ENCODE measurements at places on chromosomes 7 and 10.

- DNase-seq = no peak
These were observed 20.3 kb downstream of the SCART1 start for GRCh38 chr10:133474027-133474426.

DNA sequence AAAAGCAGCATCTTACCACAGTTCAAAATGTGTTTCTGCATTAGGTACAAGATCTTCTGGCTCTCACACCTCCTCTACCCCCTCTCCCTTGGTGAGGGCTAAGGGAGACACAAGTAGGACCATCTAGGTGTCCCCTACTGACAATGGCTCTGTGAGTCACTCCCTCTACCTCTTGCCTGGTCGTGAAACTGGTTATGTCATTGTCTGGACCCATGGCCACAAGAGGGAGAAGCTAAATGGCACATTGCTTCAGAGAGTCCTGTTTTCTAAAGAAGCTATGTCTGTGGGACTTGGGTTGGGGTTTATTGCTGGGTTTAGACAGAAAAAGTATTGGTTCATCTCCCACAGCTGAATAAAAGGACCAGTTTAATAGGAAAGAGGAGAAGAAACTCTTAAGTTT, 4.0 kb upstream of the PLXNA4 start:
- no peak for DNase-seq

- DNase-seq = no peak
These were observed 136.8 kb upstream of the MGMT start for GRCh38 chr10:129330211-129330610.

DNA sequence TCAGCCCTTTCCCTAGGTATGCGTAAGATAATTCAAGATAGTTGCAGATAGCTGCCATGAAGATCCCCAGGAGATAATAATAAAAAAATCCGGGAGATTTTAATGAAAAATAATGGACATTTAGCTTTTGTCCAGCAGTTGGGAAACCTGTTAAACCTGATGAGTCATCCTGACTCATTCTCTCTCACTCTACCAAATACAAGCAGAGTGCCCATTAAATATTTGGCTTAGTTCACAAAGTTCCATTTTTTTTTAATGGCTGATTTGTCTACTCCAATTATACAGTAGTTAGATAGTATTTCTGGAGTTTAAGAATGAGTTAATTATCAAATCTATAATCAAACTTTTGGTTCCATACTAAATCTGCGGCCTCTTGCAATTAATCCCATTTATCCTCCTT, 2.1 kb upstream of the SHTN1 start:
- DNase-seq = no peak

GRCh38 chr10:50593523-50594376, 30.0 kb downstream of the SGMS1 start:
- no peak for DNase-seq

GRCh38 chr10:13417459-13418126, 69.5 kb upstream of the SEPHS1 start:
- no peak for DNase-seq

- DNase-seq = no peak
These were observed 85.6 kb downstream of the RNF216 start for GRCh38 chr7:5695727-5696345.

- no peak for DNase-seq
These were observed 163.7 kb upstream of the AOAH start for GRCh38 chr7:36887969-36888368.

Measured in stimulated activated CD8-positive, alpha-beta memory T cell treated with anti-CD3 and anti-CD28 coated beads, Interleukin-4, amount 100 ng/mL, for 1 hour (primary cell).